ENCODE measurements at places on chromosomes 7 and 10.

- DNase-seq, result no peak
Observed at GRCh38 chr7:1815051-1815481, 145.0 kb downstream of the ELFN1 start.

DNA sequence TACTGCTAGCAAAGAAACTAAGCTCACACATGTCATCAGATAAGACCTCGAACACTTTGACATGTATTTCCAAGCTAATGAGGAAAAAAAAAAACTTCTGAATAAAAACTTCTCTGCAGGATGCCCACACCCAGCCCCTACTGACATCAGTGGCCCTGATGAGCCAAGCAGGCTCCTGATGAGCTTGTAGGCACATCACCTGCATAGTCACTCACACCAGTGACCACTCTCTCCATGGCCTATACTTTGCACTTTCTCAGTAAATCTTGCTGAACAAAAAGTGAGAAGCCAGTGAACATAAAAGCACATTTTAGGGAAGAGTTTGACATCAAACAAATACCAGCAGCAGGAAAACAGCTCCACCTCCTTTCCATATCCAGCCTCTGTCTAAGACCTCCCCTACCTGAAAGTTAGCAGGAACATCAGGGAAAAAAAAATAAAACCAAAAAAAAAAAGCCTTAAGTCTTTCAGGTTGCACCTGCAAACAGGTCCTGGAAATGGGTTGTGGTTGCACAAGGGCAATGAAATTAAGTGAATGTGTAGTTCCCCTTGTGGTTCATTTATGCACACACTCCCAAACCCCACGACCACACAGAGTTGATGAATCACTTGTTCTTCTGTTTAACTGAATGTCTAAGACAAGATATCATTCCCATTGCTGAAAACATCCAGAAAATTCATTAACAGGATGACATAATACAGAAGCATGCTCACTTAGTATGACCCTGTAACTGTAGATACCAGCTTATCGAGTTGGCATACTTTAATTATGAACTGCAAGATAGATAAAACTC, 205.2 kb upstream of the PDE1C start:
- no peak for DNase-seq

GRCh38 chr7:20684581-20684980, 69.1 kb downstream of the ABCB5 start:
- DNase-seq, result no peak

DNA sequence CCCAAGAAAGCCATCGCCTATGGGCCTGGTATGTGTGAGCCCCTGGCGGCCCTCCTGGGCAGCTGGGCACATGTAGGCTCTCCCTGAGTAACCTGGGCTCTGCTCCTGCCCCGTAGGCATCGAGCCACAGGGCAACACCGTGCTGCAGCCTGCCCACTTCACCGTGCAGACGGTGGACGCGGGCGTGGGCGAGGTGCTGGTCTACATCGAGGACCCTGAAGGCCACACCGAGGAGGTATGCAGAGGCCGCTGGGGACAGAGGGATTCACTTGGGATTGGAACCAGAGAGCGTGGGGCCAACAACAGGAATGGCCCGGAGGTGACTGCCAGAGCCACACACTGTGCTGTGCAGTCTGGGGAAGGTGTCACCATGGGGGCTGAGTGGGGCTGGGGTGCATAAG, 7.3 kb downstream of the FLNC start:
- DNase-seq, result no peak

DNA sequence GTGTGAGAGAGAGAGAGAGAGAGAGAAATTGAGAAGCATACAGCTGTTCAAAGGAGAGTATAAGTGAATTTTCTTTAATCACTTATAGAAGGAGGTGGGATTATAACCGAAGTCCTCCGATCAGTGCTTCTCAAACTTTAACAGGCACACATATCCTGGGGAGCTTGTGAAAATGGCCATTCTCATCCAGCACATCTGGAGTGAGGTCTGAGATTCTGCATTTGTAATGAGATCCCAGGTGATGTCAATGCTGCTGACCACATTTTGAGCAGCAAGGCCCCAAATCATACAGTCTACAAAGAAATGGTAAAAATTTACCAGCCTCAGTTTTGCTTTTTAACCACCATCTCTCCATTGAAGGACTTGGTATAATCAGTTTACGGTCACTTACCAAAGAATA, 219.0 kb downstream of the PTEN start:
- DNase-seq, result no peak

- no peak for DNase-seq
Observed at GRCh38 chr10:118930614-118931013, 98.9 kb upstream of the NANOS1 start.

DNA sequence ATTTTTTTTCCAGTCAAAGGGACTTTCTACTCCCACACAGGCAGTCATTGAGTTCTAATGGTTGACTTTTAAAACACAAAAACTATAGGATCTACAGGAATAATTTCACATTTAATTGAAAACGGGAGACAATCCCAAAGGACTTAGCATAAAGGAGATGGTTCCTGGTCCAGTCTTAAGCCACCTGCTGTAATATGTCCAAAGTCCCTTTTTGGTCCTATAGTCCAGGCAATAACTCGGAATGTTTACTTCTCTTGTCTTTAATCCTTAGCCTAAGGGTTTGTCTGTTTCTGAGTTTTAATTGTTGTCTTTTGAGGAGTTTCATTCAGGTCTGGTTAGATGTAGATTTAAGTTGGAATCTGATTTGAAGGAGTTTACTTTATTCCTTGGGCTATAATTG, 184.9 kb downstream of the BAMBI start:
- no peak for DNase-seq

DNA sequence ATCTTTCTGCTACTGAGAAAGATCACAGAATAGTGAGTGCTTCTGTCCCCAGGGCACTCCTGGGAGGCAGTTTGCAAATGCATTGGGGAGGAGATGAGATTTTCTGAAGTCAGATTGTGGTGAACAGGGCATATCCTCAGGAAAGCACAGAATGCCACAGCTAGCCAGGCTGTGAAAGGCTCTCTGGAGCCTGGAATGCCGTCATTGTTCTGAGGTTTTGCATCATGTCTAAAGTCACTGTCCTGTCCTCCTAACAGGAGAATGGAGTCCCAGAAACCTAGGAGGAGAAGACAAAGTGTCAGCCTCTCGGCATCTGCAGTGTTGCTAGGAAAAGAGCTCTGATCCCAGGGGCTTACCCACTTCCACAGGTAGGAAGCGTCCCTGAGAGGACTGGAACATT, 69.2 kb upstream of the IGFBP3 start:
- no peak for DNase-seq

GRCh38 chr10:5560142-5560816, 35.5 kb downstream of the CALML3 start:
- DNase-seq, result no peak

DNA sequence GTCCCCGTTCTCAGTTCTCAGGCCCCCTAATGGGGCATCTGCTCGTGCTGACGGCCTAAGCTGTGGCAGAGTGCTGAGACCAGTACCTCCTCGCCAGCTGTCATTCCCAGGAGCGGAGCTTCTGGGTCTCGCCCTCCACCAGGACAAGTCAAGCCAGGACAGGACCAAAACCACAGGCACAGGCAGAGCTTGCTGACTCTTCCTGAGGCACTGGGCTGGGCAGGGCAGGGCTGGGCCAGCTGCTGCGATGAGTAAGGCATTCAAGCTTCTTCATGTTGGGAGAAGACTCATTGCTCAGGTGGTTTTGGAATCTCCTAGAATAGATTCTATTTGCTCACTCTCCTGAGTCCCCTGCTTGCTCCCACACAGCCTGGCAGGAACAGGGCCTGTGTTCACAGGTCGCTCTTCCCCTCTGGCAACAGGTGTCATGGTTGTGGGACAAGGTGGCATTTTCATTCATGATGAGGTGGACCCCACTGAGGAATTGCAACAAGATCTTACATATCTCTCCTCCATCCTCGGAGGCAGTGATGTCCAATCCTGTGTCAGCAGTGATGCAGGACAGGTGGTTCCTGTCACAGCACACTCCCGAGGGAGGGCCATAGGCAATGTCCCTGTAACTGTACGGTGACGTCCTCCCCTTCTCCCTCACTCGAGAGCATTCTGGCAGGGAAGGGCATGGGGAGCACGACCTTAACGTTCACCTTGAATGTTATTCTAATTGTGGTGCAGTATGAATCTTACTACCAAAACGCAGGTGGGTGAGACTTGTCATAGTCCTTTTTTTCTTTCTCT, 17.0 kb upstream of the SH3PXD2A start:
- DNase-seq, result no peak

DNA sequence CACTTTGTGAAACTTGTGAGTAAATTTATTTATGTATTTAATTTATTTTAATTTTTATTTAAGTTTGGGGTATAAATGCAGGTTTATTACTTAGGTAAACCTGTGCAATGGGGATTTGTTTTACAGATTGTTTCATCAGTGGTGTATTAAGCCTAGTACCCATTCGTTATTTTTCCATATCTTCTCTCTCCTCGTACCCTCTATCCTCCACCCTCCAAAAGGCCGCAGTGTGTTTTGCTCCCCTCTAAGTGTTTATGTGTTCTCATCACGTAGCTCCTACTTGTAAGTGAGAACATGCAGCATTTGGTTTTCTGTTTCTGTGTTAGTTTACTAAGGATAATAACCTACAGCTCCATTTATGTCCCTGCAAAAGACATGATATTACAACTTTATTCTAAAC, 145.4 kb upstream of the SMIM30 start:
- DNase-seq, result no peak

DNA sequence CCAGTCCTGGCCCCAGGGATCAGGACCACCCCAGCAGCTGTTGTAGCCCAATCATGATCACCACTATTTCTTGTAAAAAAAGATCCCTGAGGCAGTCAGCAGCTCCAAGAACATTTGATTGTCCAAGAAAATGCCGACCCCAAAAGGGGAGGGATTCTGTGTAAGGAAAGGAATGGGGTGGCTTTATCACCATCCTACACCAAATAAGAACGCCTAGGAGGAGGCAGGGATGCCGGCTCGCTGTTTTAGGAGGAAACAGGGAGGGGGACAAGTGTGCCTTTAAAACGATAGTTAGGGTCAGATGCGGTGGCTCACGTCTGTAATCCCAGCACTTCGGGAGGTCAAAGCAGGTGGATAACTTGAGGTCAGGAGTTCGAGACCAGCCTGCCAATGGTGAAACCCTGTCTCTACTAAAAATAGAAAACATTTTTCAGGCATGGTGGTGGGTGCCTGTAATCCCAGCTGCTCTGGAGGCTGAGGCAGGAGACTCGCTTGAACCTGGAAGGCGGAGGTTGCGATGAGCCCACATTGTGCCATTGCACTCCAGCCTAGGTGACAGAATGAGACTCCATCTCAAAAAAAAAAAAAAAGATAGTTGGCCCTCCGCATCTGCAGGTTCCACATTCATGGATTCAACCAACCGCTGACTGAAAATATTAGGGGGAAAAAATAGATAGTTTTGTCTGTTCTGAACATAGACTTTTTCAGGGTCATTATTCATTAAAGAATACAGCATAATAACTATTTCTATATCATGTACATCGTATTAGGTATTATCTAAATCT, 63.6 kb downstream of the PDIA4 start:
- DNase-seq, result no peak

DNA sequence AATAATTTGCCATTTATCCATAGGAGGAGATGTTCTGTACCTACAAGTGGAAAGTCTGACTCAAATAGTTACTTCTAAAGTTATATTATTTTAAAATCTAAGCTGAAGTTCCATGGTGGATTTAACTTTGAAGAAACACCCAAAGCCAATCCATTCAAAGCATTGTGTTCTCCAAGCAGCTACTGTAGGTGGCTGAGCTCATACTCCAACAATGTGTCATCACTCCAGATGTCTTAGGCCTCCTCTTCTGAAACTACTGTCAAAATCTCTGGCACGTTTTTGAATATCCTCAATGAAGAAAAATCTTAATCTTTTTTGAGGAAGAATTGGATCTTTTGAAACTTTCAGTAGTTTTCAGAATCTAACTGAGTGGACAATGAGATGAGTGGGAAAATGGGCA, 169.1 kb downstream of the PTEN start:
- DNase-seq, result no peak

- no peak for DNase-seq
Observed at GRCh38 chr7:17155529-17155928, 142.9 kb upstream of the AHR start.
